ENCODE measurements at places on chromosomes 1 and 21.

DNA sequence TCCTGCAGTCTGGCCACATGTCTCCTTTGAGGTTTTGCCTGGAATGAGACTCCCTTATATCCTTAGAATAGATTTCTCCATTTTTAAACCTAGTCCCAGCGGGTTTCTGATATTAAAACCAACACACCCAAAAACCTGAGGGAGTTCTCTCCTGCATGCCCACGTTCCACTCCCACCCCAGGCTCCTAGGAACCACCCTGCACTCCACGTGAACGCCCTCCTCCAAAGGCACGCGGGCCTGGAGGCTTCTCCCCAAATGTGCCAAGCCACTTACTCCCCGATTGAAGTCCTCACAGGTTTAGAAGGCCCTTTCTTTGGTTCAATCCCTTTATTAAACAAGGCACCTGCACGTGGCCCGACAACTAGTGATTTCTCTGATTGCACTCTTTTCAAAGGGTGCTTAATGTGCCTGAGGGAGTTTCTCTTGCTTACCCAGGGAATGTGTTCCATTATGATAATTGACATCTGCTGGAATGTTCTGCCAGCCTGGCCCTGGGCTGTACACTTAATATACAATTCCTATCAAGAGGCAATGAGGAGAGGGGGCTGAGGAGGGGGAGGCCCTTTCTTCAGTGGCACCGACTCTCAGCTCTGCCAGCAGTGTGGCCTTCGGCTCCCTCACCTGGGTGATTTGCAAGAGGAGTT, 104.3 kb upstream of the ADAR start:
- no peak for DNase-seq

DNA sequence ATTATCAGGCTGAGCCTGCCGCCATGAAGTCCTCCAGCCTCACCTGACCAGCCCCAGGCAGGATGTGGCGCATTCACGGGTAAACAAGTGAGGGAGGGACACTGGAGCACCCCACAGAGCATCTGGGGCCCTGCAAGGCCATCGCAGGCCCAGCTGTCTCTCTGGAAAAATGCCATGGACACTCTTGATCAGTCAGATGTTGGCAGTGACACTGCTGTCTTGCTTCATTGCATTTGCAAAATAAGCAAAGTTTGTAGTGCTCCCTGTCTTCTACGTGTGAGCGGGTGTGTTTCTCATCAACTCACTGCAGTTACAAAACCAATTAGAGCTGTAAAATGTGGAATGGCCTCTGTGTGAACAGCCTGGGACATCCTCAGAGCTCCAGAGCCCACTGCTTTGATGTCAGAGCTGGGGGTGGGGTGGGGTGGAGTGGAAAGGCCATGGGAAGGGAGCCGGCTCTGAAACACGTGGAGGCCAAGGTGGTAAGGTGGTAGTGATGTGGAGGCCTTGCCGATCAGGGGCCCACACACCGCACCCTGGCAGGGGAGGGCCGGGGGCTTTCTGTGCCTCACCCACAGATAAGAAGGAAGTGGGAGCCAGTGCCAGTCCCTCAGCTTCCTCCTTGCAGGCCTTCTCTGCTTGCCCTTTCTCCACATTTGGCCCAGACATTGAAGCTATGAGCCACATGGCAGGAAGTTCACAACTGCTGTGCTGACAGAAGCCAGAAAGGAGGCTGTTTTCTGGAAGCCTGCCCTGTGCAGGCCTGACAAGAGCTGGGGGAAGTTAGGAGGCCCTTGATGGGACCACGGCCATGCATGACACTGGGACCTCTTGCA, 254.9 kb downstream of the RHOU start:
- DNase-seq = peak; percentile 3

DNA sequence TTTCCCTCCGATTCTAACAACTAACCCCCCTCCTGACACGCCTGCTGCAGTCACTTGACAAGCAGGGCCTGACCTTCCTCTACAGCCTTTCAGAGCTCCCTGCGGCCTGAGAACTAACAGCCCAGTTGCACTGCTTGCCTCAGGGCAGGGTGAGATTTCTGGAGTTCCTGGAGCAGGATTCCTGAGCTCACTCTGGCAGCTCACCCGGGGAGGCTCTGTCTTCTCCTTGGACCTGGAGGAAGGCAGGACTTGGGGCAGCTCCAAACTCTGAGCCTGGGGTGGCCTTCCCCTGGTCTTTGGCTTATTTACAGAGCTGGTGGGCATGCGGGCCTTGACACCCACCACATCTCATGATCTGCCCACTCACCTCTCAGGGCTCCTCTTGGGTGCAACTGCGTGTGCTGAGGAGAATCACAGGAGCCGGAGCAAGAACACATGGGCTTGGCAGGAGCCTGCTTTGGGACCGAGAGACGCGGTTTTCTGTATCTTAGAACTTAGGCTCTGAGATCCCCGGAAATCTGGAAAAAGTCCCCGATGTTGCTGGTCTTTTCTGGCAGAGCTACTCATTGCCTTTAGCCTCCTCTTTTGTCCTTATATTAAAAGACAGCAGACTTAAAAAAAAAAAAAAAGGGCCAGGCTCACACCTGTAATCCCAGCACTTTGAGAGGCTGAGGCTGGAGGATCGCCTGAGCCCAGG, 13.1 kb upstream of the SLC25A34 start:
- DNase-seq = no peak

GRCh38 chr1:101237229-101237837, 514 bp downstream of the S1PR1 start:
- DNase-seq = peak; percentile 43

- no peak for DNase-seq
Observed at GRCh38 chr21:37862536-37862935, 53.7 kb downstream of the KCNJ6 start.

DNA sequence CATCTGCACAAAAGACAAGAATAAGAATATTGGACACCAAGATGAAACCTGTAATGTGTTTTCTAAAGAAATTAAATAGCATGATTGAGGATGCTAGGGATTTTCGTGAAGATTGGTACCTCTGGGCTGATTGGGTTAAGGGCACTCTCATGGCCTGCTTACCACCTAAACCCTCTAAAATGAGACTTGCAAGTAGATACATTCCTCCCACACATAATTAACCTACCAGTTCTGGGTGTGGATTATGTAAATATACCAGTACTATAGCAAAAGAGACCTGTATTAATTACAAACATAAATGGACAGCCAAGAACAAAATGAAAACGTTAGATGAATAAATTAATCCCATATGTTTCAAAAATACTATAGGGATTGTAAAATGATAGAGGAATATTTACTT, 1069.6 kb upstream of the B3GALT2 start:
- DNase-seq = no peak

DNA sequence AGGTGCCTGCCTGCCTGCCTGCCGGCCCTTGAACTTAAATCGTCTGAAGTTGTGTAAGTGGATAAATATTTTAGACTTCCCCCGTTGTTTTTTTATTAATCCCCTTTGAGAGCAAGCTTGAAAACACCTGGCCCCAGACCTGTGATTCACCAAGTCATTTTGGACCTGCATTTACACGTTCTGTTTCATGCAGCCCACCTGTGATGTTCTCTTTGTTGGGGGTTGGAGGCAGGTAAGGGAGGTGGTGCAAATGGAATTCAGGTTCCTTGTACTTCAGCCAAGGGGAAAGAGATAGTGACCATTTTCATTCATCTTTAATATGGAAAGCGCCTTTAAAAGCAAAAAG, 1.2 kb downstream of the SLC37A1 start:
- no peak for DNase-seq

DNA sequence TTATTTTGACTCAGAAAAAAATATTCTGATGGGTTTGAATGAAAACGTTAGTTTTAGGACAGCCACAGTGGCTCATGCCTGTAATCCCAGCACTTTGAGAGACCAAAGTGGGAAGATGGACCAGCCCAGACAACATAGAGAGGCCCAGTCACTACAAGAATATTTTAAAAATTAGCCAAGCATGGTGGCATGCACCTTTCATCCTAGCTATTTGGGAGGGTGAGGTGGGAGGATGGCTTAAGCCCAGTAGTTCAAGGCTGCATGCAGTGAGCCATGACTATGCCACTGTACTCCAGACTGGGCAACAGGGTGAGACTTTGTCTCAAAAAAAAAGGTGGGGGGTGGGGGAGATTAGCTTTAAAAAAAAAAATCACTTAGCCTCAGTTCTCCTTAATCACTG, 127.5 kb downstream of the LBR start:
- DNase-seq = no peak

DNA sequence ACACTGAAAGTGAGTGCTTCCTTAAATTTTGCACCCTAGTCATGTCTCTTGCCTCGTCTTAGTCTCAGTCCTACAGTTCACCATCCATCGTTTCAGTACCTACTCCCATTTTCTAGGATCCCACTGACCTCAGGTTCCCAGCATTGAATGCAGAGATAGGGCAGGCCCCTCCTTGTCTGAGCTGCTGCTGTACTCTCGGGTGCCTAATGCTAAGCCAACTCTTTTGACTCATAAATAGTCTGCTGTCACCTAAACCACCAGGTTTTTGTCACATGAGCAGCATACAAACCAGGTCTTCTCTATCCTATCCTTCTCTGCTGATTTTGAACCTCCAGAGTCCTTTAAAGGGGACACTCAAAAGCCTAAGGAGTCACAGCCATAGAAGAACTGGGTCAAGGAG, 3.0 kb downstream of the ARHGAP30 start:
- DNase-seq = no peak

- no peak for DNase-seq
Observed at GRCh38 chr1:37478890-37479254, 4.5 kb downstream of the ZC3H12A start.

- no peak for DNase-seq
Observed at GRCh38 chr1:197302775-197303174, 34.7 kb downstream of the CRB1 start.

DNA sequence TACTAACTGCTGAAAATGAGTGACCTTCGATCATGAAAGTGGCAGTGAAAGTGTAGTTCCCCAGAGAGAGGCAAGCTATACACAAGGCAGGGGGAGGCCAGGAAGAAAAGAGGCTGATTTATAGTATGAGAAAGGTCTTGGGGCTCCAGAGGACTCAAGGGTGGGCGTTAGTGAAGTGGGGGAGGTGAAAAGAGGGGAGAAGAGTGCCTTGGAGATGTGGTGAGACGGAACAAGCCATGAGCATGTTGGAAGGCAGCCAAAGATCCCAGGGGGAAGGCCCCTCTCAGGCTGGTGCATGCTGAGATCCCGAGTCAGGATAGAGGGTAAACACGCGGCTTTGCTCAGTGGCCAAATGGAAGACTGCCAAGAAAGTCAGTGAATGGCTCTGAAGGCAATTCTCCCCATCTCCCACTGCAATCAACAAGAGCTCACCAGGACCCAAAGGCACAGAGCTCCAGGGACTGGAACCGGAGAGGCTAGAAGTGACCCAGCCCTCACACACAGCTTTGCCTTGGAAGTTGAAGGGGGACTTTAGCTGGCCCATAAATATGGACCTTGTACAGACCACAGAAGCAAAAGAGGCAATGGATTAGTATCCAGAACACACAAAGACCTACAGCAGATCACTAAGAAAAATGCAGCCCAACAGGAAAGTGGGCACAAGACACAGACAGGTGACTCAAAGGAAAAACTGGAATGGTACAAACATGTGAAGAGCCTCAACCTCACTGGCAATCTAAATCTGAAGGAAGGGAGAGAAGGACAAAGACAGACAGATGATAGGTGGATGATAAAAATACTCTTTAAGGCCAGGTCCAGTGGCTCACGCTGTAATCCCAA, 49.6 kb downstream of the HSF2BP start:
- peak; percentile 56 for DNase-seq

DNA sequence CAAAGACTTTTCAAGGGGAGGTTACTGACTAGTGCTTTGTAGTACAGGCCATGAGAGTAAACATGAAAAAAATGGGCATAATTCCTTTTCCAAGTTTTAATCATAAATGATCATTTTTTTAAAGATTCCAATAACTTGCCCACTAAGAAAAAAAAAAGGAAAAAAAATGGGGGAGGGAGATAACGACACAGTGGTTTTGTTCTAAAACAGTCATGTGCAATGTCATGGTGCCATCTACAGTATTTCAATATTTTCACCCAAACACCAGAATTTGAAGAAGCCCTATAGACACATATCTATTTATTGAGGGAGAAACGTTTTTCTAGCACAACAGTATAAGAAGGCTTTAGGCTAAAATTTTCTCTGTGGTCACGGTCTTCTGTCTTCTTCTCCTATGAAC, 250.2 kb downstream of the LTN1 start:
- DNase-seq = no peak

DNA sequence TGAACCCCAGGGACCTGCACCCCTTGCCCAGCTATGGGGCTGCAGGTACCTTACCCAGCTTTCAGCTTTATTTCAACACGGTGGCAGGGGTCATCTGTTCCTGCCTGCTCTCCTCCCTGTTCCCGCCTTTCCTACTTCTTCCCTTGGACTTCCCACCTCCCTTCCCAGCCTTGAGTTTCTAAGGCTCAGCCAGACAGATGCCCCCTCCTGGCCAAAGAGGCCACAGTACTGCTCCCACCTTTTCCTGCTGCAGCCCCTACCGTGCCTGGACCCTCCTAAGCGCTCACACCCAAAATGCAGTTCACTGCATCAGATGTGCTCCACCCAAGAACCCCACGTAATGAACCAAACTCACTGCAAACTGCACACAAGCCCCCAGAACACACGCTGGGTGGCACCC, 7.7 kb downstream of the NOC2L start:
- DNase-seq = no peak

- no peak for DNase-seq
Observed at GRCh38 chr1:230938924-230939368, 39.7 kb downstream of the TTC13 start.

- DNase-seq = no peak
Observed at GRCh38 chr1:245875581-245876261, 631.4 kb downstream of the SMYD3 start.

GRCh38 chr1:207814469-207814868, 62.6 kb downstream of the CD46 start:
- no peak for DNase-seq

- no peak for DNase-seq
Observed at GRCh38 chr1:232932486-232933425, 17.7 kb upstream of the NTPCR start.

DNA sequence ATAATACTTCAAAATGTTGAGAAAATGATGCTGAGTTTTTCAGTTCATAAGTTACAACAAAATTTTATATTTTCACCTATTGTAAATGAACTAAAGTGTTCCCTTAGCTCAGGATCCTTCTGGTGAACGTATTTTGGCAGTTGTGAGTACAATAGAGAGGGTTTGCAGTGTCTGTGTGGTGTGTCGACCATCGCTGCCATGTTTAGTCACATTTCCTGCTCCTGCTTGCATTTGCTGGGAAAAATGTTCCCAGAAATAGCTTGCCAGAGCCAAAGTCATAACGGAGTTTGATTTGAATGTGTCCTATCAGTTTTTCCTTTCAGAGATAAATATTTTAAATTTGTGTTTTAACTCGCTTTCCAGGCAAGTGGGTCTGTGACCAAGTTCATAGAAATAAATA, 117.1 kb upstream of the COL6A1 start:
- no peak for DNase-seq

DNA sequence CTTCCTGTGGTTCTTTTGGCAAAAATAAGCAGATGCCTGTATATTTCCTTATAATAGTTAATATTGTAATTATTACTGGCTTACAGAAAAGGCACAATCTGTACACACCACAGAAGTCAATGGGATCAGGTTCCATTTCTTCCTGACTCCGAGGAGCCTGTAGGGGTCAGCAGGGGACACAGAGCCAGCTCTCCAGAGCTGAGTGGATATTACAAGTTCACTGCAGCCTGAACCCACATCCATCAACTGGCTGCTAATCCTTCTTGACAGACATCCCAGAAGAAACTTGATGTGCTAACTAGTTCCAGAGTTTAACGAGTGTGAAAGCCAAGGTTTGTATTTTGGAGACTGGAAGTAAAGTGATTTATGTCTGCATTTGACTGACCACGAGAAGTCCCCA, 203.8 kb downstream of the LMX1A start:
- DNase-seq = no peak

All from NCI-H748 treated with DMSO at 0.1 percent for 48 hours (cell line).